ENCODE measurements at places on chromosomes 6 and 20. TPM values are rescaled to one million over a fixed set of nuclear protein-coding genes. Genes with fewer than 3 reads are reported as not detected.

ABHD16B gene
- total RNA-seq = not detected

TIAM2 gene
- total RNA-seq = 1.3 TPM

PGBD1 gene
- 3.5 TPM for total RNA-seq

NR2E1 gene
- not detected for total RNA-seq

IL20RA gene
- total RNA-seq = 2.0 TPM

PRRT1 gene
- not detected for total RNA-seq

LY86 gene
- total RNA-seq = not detected

CALHM6 gene
- total RNA-seq = 2.5 TPM

RAB44 gene
- not detected for total RNA-seq

ADGRF5 gene
- not detected for total RNA-seq

CGA gene
- total RNA-seq = not detected

TMEM244 gene
- not detected for total RNA-seq

VSTM2L gene
- 9.0 TPM for total RNA-seq

MYT1 gene
- not detected for total RNA-seq

IYD gene
- total RNA-seq = not detected

HCK gene
- not detected for total RNA-seq

FAM209B gene
- total RNA-seq = not detected

EGFL8 gene
- total RNA-seq = 1.0 TPM

PHF1 gene
- 27.3 TPM for total RNA-seq

BPIFB1 gene
- not detected for total RNA-seq

PRND gene
- not detected for total RNA-seq

TRIM31 gene
- not detected for total RNA-seq

TREM1 gene
- total RNA-seq = 0.31 TPM

ZC3H12D gene
- not detected for total RNA-seq

OPN5 gene
- not detected for total RNA-seq

SLC4A11 gene
- total RNA-seq = 6.8 TPM

WFDC12 gene
- not detected for total RNA-seq

TGM2 gene
- 31.0 TPM for total RNA-seq

MCCD1 gene
- total RNA-seq = not detected

IRF4 gene
- not detected for total RNA-seq

RNF144B gene
- 16.9 TPM for total RNA-seq

CRYBG1 gene
- 64.1 TPM for total RNA-seq

IL22RA2 gene
- not detected for total RNA-seq

RRP36 gene
- total RNA-seq = 74.8 TPM

CRISP3 gene
- not detected for total RNA-seq

TBX18 gene
- total RNA-seq = under 0.01 TPM

MARCKS gene
- total RNA-seq = 50.7 TPM

CLDN20 gene
- total RNA-seq = not detected

TGM6 gene
- total RNA-seq = not detected

RSPH4A gene
- 0.16 TPM for total RNA-seq

APOBEC2 gene
- total RNA-seq = not detected

GSTA4 gene
- total RNA-seq = 28.6 TPM

CRISP2 gene
- not detected for total RNA-seq

WDR46 gene
- 78.1 TPM for total RNA-seq

PBOV1 gene
- total RNA-seq = not detected

GPR6 gene
- total RNA-seq = not detected

SNX3 gene
- 119 TPM for total RNA-seq

PRR18 gene
- not detected for total RNA-seq

KCNK15 gene
- under 0.01 TPM for total RNA-seq

SLPI gene
- 13.8 TPM for total RNA-seq

HTR1B gene
- 1.4 TPM for total RNA-seq

HRH3 gene
- total RNA-seq = not detected

TFAP2D gene
- total RNA-seq = not detected

HECA gene
- 12.1 TPM for total RNA-seq

HTR1E gene
- total RNA-seq = not detected

RAMACL gene
- total RNA-seq = not detected

FAM135A gene
- 15.9 TPM for total RNA-seq
